Stimulated activated CD4-positive, alpha-beta T cell treated with anti-CD3 and anti-CD28 coated beads, Interleukin-15, amount 100 ng/mL, for 1 hour (primary cell): ENCODE measurements at places on chromosomes 4 and X.
A peak's percentile ranks its signal among the peaks of the same experiment; 100 is the strongest.

DNA sequence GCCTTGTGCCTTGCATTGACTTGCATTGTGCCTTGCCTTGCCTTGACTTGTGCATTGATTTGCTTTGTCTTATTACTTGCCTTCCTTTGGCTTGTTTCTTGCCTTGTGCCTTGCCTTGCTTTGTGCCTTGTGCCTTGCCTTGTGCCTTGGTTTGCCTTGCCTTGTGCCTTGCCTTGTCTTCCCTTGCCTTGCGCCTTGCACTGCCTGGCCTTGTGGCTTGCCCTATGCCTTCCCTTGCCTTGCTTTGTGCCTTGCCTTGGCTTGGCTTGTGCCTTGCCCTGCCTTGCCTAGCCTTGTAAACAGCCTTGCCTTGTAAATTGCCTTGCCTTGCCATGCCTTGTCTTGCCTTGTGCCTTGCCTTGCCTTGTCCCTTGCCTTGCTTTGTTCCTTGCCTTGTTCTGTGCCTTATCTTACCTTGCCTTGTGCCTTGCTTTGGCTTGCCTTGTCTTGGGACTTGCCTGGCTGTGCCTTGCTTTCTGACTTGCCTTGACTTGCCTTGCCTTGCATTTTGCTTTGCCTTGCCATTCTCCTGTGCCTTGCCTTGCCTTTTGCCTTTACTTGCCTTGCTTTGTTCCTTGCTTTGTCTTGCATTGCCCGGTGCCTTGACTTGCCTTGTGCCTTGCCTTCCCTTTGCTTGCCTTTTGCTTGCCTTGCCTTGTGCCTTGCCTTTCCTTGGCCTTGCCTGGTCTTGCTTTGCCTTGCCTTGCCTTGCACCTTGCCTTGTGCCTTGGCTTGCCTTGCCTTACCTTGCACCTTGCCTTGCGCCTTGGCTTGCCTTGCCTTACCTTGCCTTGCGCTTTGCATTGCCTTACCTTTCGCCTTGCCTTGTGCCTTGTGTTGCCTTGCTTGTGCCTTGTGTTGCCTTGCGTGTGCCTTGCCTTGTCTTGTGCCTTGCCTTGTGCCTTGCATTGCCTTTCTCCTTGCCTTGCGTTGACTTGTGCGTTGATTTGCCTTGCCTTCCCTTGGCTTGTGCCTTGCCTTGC lies 97.5 kb downstream of the TAB3 start:
- no peak for DNase-seq

DNA sequence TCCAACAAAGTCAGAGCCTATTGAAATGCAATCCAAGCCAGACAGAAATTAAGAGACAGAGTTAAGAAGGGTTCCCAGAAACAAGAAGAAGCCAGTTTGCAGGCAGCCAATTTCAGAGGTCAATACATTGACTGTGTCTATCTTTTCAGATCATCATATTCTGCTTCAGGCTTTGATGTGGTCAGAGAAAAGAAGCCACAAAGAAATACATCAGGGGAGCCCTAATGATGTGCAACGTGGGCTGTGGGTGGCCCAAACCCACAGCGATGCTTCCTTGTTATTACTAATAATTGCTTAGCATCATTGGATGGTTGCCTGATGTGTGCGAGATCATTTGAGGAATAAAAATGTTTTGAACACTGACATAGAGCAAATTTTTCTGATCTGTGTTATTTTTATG lies 99.0 kb upstream of the DUSP21 start:
- DNase-seq, result no peak

GRCh38 chrX:19649226-19649995 lies 134.1 kb upstream of the MAP3K15 start:
- no peak for DNase-seq

GRCh38 chrX:115560211-115560977 lies 580 bp upstream of the PLS3 start:
- DNase-seq, result no peak

DNA sequence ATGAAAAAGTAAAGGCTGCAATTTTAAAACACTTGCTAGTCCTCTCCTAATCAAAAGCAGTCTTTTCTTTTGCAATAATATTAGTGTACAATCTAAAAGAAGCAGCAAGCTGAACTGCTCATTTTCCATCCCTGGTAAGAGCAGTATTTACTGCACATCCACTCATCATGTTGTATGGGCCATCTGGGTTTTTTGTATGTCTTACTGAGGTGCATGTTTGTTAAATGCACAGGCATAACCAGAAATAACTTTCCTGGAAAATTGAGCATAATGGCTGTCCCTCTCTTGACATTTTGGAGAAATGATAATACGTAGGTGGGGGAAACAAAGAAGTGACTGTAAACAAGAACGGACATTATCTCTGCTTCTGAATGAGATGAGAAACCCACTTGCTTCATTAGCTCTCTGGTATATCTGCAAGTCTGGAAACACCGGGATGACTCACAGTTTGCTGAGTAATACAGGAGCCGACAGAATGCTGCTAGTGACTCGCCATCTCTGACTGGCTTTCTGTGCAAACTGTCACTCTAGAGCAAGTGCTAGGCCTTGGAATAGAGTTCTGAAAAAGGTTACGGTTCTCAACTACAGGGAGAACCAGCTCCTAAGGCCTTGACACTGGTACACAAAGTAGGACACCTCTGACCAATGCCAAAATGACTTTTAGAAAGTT lies 85.7 kb upstream of the MTM1 start:
- DNase-seq, result peak; percentile 3

GRCh38 chrX:152276277-152276676 lies 137.9 kb upstream of the MAGEA10 start:
- no peak for DNase-seq

- DNase-seq, result no peak
Measured at GRCh38 chr4:170007113-170007512, 19.1 kb downstream of the MFAP3L start.

- no peak for DNase-seq
Measured at GRCh38 chr4:184263461-184263860, 45.8 kb upstream of the ENPP6 start.

- no peak for DNase-seq
Measured at GRCh38 chr4:101853028-101853427, 62.5 kb downstream of the BANK1 start.

DNA sequence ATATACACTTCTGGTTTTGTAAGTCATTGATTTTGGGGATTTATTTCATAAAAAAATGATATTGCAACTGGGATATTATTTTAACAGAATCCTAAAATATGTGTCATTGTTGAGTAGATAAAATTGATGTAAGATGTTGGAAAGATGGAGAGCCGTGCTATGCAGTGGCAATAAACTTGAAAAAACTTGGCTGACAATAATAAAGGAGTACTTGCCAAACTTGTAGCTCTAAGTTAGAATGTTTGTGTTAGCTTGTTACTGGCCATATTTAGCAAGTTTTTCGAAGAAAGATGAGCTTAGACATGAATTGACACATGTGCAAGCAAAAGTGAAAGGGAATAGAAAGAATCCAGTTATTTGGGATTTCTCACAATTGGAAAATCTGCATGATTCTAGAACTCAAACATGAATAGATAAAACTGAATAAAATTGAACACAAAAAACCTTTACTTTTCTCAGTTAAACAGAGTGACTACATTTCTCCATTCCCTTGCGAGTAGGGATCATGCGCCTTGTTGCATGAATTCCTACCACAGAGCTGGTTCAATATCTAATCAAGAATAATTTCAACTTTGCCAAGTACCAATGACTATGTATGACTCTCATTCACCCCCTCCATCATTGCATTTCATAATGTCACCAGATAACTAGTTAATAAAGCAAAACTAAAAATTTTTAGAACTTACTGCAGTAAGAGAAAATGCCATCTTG lies 327.8 kb downstream of the CAMK2D start:
- no peak for DNase-seq

DNA sequence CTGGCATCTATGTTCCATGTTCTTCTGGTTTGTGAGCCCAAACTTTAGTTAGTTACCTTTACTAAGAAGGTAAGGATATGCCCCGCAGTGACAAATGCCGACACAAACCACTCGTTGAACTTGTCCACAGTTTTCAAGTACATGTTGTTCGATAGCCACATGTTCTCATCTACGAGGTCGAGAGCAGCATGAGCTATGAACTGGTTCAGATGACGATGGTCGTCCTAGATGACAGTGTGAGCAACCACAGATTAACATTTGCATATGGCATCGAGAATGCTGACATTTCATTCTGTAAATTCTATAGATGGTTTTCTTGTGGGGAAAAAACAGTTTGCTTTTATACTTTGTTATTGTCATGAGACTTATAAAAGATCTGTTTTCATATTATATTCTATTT lies 18.0 kb downstream of the TRAPPC2 start:
- no peak for DNase-seq

GRCh38 chr4:40731792-40732245 lies 17.9 kb upstream of the NSUN7 start:
- DNase-seq, result no peak

DNA sequence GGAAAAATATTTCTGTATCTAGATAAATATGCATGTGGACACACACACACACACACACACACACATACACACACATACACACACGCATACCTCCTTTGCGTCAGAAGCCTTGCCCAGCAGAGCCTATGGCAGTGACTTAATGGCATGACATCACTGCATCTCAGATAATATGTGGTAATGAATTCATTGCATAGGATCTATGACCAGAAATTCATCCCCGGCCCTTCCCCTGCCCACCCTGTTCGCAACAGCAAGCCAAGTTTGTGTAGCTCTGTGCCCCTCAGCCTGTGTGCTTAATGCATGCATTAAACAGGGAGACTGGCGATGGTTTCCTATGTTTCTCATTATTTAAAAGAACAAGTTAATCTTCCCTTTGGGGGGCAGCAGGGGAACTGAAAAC lies 120.7 kb downstream of the NKX6-1 start:
- no peak for DNase-seq

- no peak for DNase-seq
Measured at GRCh38 chrX:136572030-136572429, 40.0 kb downstream of the VGLL1 start.

GRCh38 chr4:89685690-89686089 lies 151.3 kb downstream of the SNCA start:
- no peak for DNase-seq

- DNase-seq, result no peak
Measured at GRCh38 chrX:84078991-84079390, 109.0 kb downstream of the RPS6KA6 start.

- DNase-seq, result no peak
Measured at GRCh38 chr4:152166567-152166966, 369.3 kb downstream of the FBXW7 start.

DNA sequence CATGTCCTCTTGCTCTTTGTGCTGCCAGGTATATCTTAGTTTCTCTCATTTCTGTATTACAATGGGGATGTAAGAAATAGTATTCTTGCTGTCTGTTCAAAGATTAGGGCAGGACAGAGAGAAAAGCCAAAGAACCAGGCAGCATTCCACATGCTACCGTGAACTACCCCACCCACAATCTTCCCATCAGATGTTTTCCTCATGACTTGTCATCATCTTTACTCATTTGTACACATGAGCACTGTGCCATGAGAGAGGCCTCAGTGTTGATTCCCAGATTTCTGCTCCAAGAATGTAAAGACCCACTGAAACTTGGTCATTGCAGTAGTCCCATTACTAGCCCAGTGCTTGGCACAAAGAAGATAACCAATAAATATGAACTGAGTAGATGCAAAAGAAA lies 354.6 kb upstream of the RASGEF1B start:
- no peak for DNase-seq

- no peak for DNase-seq
Measured at GRCh38 chrX:155023907-155024833, 1.6 kb upstream of the F8 start.

DNA sequence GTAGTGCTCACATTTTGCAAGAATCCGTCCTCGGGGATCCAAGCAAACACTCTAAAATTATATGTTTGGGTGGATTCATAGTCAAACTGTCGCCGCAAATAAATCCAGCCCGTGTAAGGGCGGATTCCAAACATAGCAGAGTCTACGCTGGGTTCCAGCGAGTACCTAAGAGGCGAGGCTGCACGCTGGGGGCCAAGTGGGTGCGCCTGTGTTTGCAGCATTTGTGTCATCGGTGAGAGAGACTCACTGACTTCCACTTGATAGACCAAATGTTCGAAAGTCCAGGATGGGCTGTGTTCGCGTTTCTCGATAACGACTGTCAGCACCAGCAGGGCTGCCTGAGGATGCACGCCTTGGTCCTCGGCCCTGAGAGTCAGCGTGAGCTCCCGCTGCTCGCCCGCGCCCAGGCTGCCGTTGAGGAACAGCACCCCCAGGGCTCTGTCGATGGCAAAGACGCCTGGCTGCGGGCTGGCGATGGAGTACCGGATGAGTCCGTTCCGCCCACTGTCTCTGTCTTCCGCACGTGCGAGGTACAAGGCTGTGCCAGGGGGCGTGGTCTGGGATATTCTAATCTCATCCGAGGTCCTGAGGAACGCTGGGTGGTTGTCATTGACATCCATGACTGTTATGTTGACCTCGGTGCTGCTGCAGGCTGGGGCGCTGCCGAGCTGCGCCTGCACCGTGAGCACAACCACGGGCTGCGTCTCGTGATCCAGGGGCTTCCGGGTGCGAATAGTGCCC lies 158.7 kb downstream of the DCHS2 start:
- peak; percentile 20 for DNase-seq

DNA sequence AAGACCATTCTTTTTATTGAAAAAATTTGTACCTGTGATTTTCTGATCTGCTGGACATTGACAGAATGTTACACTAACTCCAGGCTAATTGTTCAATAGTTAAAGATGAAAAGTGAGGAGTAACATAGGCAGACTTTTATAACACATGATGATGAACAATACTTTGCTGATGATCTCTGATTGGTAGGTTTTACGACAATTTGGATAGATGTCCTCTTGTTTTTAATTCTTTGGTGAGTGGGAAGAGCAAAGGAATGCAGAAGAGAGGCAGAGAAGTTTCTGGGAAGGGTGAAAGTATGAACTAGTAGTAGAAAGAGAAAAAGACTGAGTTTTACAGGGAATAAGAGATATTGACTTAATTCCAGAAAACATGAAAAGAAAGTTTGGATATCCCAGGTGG lies 267.3 kb upstream of the HAND2 start:
- no peak for DNase-seq

DNA sequence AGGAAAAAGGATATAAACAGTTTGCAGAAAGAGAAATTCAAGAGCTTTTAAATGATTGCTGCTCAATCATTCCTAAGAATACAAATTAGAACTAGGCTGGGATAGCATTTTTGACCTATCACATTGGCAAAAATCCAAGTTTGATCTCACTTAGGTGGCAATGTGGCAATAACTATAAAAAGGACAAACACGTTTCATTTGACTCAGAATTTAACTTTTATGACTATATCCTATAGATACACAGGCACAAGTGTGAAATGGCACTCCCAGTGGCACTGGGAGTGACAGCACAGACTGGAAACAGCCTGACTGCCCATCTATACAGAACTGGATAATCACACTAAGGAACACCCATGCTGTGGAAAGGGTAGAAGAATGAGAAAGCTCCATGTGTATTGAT lies 11.1 kb downstream of the CENPU start:
- DNase-seq, result no peak

- no peak for DNase-seq
Measured at GRCh38 chrX:147847999-147848398, 63.7 kb upstream of the FMR1 start.

- DNase-seq, result no peak
Measured at GRCh38 chr4:89162496-89162895, 51.2 kb downstream of the TIGD2 start.

GRCh38 chr4:126727461-126727860 lies 905.3 kb upstream of the INTU start:
- no peak for DNase-seq
